Stimulated activated CD4-positive, alpha-beta T cell treated with anti-CD3 and anti-CD28 coated beads, Interleukin-15, amount 100 ng/mL, for 24 hours (primary cell): ENCODE measurements at places on chromosomes 13 and 19.

DNA sequence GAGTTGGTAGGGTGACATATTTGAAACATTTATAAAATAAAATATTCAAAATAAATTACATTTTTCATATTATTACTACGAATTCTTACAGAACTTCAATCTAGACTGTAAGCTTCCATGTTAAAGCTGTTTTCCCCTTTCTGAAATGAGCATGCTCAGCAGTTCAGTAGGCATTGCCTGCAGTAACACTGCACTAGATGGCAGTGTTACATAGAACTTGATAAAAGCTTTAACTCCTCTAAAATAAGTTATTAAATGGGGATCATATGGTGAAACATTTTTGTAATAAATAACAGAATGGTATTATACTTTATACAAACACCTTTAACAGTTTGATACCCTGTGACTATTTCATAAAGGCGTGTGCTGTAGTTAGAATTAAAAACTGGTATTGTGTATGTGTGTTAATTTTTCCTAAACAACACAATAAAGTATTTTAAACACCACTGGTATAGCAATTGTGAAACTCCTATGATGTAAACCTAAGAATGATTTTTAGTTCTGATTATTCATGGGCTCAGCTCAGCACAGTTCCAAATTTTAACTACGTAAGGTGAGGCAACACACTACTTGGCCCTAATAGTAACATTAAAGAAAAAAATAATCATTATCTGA lies 11.6 kb upstream of the GPR18 start:
- DNase-seq: no peak

DNA sequence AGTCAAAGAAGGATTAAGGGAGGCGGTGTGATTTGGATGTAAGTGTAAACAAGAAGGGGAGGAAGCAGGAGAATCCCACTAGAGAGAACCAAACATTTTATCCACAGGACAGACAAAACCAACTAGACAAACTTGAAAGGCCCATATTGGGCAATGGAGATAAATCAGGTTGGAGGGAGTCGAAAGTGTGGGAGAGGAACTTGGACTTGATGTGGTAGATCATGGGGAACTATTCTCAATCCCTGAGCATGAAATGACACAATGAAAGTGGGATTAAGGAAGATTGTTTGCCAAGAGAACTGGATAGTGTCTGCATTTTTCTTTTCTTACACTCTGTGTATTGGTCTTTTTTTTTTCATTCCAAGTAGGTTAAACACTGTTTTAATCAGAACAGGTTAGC lies 17.9 kb downstream of the GPR183 start:
- DNase-seq: no peak

DNA sequence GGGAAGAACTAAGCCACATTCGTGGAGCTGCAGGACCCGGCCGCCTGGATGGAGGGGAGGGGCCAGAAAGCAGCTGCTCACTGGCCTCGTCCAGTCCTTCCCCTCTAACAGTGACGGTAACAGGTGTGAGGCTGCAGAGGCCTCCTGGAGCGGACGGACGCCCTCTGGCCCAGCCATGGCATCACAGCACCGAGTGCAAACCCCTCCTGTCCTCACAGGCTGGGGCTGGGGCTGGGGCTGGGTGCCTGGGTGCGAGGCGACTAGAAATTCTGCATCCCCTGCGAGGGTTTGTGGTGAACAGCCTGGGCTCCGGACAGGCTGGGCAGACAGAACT lies 3.6 kb downstream of the MICOS13 start:
- DNase-seq: no peak

GRCh38 chr19:1373534-1374249 lies 10.0 kb upstream of the NDUFS7 start:
- DNase-seq: no peak

DNA sequence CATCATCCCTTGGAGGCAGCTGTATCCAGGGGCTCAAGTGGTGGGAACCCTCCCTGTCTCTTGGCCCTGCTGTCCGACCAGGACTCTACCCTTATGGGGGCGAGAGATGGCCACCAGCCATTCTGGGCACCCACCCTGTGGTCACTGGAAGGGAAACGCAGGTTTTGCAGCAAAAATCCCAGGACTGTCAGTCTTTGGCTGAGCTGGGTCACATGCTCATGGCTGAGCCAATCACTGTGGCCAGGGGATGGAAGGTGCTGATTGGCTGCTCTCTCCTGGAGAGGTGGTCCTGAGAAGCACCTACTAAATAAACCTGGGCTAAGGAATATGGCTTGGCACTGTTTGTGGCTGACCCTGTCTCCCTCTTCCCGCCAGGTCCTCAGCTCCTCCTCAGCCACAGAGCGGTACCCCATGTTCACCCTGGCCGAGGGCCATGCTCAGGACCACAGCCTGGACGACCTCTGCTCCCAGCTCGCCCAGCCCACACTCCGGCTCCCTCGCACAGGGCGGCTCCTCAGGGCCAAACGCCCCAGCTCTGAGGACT lies 8.9 kb downstream of the ATG4D start:
- peak; percentile 62 for DNase-seq

- no peak for DNase-seq
These were observed 240.7 kb upstream of the IPO5 start for GRCh38 chr13:97712770-97713169.

DNA sequence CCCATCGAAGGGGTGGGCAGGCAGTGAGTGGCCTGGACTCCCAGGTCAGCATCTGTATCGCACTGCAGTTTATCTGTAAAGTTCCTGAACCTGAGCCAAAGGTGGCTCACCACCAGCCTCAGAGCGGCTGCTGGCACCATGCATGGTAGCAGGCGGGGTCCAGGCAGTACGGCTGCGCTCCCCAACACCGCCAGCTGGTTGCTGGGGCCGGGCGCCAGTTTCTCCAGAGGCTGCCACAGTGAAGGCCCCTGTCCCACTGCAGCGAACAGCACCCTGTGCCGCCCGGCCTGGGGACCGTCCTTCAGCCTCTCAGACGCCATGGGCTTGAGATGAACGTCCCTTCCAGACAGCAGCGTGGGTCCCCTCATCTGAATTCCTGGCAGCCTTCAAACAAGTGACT lies 109.8 kb downstream of the KDM4B start:
- no peak for DNase-seq

GRCh38 chr19:3810708-3811355 lies 24.7 kb upstream of the MATK start:
- no peak for DNase-seq

GRCh38 chr19:1794424-1795172 lies 17.5 kb downstream of the ATP8B3 start:
- DNase-seq: no peak

DNA sequence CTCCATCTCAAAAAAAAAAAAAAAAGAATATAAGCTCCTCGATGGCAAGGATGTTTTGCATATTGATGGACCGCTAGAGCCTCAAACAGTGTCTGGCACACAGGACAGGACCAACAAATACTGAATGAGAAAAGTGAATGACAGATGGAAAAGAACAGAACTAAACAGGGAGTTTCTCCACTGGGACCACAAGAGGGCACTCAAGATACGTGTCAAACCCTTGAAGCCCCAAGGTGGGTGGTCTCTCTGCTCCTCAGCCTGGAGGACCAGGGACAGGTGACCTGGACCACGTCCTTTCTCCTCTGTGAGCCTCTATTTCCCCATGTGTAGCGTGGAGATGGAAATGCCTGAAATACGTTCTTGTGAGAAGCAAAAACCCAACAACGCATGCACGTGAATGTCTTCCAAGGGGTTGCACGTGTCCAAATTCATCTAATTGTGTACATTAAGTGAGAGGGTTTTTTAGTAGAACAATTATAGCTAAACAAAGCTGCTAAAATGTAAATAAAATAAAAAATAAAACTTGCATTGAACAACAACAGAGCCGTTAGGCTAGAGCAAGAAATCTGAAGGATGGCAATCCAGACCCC lies 5.7 kb upstream of the CDC42EP5 start:
- DNase-seq: no peak

DNA sequence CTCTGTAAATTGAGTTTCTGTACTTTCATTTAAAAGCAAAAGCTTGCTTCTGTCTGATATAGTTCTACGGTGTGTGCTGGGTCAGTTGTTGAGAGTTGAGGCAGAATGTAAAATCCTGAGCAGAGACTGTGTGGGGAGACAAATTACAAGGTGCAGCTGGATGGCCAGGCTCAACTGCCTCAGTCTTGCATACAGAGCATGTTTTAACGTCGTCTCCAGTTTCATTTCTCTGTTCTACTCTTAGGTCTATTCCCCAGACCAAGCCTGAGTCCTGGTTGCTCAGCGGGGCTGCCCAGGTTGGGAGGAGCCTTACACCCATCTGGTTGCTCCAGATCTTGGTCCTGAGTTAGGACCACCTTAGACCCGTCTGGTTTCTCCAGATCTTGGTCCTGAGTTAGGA lies 54.4 kb upstream of the MEDAG start:
- no peak for DNase-seq

DNA sequence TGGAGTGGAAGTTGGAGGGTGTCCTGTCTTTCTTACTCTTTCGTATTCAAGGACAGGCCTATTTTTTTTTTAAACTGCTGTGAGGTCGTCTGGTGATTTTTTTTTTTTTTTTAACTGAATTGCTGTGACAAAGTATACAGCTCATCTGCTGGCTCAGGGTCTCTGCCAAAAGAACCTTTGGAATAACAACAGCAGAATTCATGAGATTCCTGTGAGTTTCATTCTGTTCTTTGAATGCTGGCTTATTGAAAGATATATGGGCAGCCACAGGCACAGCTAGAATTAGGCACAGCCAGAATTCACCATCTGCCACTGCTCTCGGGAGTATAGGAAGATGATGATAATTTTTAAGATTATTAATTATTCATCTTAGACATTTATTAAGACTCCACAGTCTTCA lies 21.4 kb upstream of the FRY start:
- no peak for DNase-seq

- DNase-seq: no peak
These were observed 22.3 kb downstream of the FAM216B start for GRCh38 chr13:42803563-42804204.

DNA sequence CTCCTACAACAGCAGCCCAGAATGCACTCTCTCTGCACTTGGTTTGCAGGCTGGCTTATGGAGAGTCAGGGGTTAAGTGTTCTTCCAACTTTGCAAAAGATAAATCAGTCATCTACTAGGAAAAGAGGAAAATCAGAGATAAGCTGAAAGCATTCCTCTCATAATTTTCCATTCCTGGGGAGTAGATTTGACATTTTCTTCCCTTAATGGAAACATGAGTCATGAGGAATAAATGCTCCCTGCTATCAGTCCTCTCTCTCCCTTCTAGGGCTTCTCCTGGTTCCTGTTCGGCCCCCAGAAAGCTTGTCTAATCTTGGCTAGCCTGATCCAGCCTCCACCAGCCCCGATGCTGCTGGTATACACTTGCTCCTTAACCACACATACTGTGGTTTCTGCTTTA lies 28.4 kb upstream of the ENOX1 start:
- DNase-seq: no peak
